ENCODE measurements at places on chromosomes 4 and X.

GRCh38 chrX:18721683-18722499 lies 14.4 kb downstream of the PPEF1 start:
- DNase-seq = no peak

DNA sequence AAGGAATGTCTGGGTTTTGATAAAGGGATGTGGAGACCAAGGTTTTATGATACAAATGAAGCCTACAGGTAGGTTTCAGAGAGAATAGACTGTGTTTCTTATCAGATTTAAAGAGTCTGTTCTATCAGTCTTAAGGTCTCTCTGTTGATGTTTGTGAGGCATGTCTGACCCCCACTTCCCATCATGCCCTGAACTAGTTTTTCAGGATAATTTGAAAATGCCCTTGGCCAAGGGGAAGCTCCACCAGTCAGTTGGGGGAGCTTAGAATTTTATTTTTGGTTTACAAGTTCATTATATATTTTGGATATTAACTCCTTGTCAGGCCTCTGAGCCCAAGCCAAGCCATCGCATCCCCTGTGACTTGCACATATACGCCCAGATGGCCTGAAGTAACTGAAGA lies 18.6 kb downstream of the C4orf51 start:
- DNase-seq = no peak

- no peak for DNase-seq
These were observed 24.5 kb downstream of the DDIT4L start for GRCh38 chr4:100165809-100166208.

DNA sequence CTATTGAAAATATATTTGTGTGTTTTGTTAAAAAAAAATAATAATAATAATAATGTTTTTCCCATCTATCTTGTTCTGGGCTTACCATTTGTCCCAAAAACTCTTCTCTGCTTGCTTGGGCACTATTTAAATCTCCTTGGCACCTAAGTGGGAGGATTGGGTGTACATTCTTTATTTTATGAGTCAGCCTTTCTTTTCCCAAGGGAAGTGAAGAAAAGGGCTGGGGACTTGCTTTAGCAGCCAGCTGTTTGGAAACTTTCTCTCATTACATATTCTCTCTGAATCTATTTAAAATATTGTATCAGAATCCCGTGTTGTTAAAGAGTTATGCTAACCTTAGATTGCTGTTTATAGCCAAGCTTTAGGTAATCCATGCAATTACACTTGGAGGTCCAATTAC lies 2332.4 kb downstream of the ARAP2 start:
- no peak for DNase-seq

- DNase-seq = no peak
These were observed 27.0 kb upstream of the TMEM131L start for GRCh38 chr4:153438916-153439756.

DNA sequence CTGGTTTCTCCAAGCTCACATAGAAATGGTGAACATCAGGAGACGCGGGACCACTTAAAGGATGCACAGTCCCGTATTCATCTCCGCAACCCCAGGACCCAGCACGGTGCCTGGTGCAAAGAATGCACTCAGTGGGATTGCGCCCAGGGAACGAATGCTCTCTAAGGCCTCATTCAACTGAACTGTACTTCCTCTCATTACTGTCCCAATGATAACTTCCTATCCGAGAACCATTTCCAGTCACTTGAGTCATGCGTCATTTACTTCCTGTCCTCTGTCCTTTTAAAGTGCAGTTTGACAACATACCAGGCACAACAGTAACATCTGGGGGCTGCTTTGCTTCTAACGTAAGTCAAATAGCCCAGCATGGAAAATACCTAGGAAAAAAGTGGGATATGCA lies 75.7 kb downstream of the RBM47 start:
- DNase-seq = no peak

GRCh38 chrX:116618546-116618945 lies 155.8 kb upstream of the CT83 start:
- DNase-seq = no peak
